Karpas-422 (cell line): ENCODE measurements at places on chromosomes 6 and 20. TPM values are rescaled to one million over a fixed set of nuclear protein-coding genes. Genes with fewer than 3 reads are reported as not detected.

DNA sequence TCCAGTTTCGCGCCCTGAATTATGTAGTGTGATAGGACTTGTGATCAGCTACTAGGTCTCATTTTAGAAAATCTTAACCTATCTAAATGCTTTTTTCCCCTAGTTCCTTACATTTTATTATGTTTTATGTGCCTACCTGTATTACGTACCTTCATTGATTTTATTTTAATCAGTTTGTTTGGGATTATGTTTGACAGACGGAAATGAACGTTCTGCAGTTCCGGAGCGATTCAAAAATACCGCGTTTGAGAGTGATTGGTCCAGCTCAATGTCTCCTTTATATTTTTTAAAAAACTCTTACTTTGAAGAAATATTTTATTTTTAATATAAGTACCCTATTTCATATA is 114.3 kb upstream of the BTN3A2 start:
- DNase-seq, result no peak

GRCh38 chr20:1637755-1638154 is 17.9 kb upstream of the SIRPB1 start:
- no peak for DNase-seq

GRCh38 chr6:56594699-56595098 is 48.0 kb downstream of the DST start:
- DNase-seq, result peak; percentile 68

- no peak for DNase-seq
Measured at GRCh38 chr20:14009208-14009607, 13.9 kb downstream of the MACROD2 start.

DNA sequence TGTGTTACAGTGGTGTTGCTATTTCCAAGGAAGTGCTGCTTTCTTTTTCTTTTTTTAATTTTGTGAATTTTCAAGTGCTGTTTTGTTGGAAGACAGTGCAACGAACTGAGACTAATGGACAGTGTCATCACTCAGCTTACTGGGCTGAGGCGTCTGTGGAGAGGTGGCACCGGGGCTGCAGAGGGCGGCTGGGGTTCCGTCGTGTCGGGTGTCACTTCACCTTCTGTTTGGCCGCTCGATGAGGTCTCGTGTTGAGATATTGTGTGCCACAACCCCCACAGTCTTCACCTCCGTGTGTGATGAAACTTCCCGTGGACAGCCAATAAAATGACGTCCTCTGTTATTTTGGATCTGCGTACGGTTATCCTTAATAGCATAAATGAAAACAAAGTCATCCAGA is 149.4 kb upstream of the SNX9 start:
- no peak for DNase-seq

- DNase-seq, result peak; percentile 91
Measured at GRCh38 chr20:21808863-21809664, 103.6 kb downstream of the PAX1 start.

The PNRC1 gene
- 45.3 and 72.4 TPM in 2 replicates for total RNA-seq

DNA sequence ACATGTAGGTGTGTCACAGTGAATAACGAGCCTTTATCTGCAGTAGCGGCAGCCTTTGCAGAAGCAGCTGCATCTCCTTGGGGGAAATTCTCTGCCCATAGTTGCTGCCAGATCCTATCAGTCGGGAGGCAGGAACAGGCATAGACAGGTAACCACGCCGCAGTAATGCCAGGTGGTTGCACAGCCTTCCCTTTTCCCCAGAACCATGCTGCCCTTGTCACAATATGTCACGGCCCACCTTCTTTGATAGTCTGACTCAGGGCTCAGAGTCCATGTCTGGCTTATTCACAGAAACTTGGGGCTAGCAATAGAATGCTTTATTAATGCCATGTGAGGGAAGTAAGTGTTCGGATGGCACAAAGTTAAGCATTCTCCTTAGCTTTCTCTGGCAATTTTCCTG is 76.6 kb downstream of the F13A1 start:
- DNase-seq, result no peak

GRCh38 chr6:4402477-4402976 is 267.2 kb upstream of the ECI2 start:
- DNase-seq, result no peak

DNA sequence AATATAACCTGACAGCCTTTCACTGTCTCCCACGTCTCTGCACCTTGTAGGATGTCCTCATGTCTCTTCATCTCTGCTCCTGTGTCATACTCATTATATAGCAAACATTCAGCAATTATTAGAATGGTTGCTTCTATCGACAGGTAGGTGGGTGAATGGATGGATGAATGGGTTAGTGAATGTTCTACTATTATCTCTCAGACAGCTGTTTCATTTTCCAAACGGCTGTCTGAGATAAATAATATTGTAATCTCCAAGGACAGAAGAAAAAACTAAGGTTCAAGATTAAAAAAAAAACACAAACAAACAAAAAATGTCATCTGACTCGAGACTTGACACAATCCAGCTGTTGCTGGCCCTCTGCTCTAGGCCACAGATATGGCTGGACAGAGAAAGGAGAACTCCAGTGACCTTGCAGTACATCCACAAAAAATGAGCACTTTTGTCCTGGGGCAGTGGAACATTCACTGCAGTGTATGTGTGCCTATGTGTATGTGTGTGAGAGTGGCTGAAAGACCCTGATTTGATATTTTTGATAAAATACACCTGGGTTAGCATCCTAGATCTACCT is 2.1 kb downstream of the HNF4A start:
- no peak for DNase-seq

DNA sequence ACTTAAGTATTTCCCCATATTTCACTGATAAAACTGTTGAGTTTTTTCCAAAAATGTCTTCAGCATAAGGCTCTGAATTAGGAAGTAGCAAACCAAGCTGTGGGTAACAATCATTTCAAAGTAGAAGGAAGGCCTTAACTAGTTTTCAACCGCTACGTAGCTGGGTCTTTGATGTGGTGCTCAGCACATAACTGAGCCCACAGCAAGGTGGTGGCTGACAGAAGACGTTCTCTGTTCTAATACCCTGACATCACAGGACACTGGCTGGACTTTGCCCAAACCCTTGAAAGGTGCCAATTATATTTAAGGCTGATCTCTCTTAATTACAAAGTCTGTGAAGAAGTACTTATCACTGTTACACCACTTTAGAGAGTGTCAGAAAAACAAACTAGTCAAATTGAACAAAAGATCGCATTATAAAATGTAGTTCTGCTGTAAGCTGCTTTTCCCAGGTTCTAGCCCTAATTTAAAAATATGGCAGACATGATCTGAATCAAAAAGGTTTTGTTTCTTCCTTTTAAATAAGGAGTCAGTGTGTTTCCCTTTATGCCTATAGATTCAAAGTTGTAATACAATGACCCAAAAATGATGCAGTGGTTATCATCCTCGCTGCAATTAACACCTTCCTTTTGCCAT is 26.7 kb downstream of the MAN1A1 start:
- DNase-seq, result no peak

DNA sequence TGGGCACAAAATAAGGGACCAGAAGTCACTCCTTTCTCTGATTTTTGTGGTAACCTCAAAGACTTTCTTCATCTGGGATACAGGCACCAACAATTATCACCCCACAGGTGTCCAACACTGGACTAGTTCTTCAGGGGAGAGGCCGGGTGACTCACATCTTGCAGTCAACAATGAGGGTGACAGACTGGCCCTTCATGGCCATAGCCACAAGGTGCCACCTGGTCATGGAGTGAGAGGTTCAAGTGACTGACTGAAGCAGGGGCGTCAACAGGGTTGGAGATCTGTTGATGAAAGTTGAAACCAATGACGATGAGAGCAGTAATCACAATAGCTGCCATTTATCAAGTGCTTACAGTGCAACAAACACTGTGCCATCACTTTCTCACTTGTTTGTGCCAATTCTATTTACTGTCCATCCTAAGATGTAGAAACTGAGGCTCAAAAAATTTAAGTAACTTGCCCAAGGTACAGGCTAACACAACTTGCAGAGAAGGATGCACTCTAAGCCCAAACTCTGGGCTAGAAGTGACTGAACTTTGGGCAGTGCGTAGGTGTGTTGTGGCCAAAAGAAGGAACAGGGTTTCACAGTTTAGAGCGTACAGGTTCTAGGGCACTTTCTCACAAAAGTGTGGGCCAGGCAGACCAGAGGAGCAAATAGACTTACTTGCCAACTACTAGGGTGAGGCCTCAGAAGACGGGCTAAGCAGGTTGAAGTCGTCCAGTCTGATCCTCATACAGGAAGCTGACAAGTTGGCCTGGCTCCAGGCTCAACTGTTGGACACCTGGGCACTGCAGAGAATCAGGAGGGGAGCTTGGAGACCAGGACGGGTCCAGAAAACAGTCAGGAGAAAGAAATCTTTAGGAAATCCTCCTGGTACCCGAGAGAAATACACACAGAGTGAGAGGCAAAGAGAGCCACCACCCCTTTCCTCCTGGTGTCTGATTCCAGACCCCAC is 30.4 kb downstream of the HLA-DPB1 start:
- no peak for DNase-seq

GRCh38 chr20:63700199-63701050 is 4.0 kb downstream of the TNFRSF6B start:
- DNase-seq, result no peak

DNA sequence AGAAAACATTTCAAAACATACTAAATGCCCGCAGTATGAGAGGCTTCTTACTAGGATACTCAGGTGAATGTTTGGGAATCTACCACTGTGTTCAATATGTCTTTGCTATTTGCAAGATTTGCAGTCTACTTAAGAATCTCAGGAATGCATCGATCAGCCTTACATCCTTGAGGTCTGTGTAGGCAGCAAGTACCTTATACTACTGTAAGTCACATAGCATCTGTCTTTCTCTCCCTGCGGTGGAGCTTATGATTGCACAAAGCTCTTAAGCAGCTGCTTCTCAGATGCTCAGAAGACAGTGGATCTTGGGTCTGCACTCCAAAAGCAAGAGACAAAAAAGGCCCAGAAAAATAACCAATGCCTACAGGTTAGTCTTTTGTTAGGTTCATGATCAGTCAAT is 21.4 kb downstream of the PCSK2 start:
- no peak for DNase-seq
